Hepatic stellate cell (primary cell): ENCODE measurements at places on chromosomes 4 and X.

- no peak for DNase-seq
These were observed 29.6 kb upstream of the SPON2 start for GRCh38 chr4:1201851-1202525.

- no peak for DNase-seq
These were observed 46.5 kb upstream of the PGRMC1 start for GRCh38 chrX:119189595-119189994.

DNA sequence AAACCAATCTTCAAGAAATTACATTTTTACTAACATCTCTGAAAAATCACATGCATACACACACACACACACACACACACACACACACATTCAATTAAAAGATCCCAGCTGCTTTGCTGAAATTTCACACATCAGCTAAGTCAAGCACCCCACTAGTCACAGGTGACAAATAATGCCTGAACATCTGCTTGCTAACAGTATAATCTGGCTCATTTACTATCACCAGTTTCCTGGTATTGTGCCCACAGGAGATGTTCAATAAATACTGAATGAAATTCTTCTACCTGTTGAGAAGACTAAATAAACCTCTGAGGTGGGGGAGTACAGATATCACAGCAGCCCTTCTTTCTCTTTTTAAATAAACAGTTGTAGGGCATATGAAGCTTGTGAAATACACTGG is 994.0 kb downstream of the ARAP2 start:
- no peak for DNase-seq

- DNase-seq: peak; percentile 83
These were observed 1.6 kb downstream of the PRICKLE3 start for GRCh38 chrX:49184294-49185281.

GRCh38 chrX:136549226-136549625 is 17.2 kb downstream of the VGLL1 start:
- DNase-seq: no peak

DNA sequence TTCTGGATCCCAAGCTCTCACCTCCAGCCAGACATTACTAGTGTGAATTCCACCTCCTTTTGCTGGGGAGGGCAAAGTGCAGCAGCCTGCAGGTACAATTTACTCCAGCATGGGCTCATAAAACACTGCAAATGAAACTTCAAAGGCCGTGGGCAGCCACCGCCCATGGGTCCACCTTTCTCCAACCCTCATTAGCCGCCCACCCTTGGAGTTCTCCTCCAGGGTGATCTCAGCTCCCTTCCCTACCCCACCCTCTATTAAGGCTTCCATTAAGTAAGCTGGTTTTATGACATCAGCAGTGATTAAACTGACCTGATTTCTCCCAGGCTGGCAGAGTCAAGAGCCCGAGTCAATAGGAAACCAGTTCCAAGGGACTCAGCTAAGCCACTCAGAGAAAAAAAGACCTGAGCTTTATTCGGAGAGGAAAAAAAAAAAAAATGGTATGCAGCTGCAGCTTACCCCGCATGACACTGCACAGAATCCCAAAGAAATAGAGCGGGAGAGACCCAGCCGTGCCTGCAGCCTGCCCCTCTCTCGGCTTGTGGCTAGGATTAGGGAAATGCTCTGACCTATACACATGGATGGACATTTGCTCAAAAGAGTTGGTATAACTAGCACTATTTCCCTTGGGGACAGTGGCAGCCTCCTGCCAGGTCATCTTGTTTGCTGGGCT is 319.6 kb downstream of the PTTG2 start:
- DNase-seq: no peak

GRCh38 chr4:113447769-113448168 is 313.8 kb downstream of the CAMK2D start:
- no peak for DNase-seq

GRCh38 chr4:102642631-102643298 is 118.0 kb downstream of the MANBA start:
- DNase-seq: no peak

GRCh38 chrX:110732266-110732665 is 63.4 kb downstream of the CHRDL1 start:
- DNase-seq: no peak

- DNase-seq: no peak
These were observed 63.5 kb downstream of the EVC start for GRCh38 chr4:5774416-5775036.

- no peak for DNase-seq
These were observed 71.9 kb downstream of the RBM47 start for GRCh38 chr4:40557736-40558135.
